ENCODE measurements at places on chromosomes 16 and 17.

DNA sequence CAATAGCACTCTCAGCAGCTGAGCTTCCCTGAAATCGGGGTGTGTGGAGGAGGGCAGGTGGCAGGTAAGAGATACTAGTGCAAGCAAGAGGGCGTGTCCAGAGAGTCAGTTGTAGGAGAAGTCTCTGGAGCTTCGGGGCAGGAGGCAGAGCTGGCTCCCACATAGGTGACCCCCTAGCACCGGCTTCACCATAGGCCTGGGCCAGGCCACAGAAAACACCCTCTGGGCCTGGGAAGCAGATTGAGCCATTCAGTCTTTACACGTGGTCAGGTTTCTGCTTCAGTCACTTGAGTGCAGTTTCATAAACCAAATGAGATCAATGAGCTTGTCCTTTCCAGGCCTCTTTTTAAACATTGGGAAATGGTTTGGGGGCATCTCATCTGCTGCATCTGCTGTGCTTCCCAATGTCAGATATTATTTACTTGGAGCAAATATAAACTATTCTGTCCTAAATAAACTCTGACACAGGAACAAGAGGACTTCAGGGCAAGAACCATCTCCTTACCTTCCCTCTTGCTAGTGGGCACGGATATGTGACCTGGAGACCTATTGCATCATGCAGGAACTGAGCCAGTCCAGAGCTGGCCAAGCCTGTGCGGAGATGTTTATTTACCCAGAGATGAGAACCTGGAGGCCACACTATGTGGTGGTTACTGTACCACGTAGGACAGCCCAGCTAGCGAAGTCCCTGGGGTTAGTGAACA, 16.1 kb downstream of the CCR7 start:
- DNase-seq: no peak

- DNase-seq: no peak
Measured at GRCh38 chr17:61425682-61426481, 26.2 kb downstream of the TBX2 start.

GRCh38 chr16:53936529-53936928, 232.6 kb downstream of the FTO start:
- no peak for DNase-seq

- DNase-seq: no peak
Measured at GRCh38 chr17:15917438-15918027, 27.4 kb upstream of the ADORA2B start.

DNA sequence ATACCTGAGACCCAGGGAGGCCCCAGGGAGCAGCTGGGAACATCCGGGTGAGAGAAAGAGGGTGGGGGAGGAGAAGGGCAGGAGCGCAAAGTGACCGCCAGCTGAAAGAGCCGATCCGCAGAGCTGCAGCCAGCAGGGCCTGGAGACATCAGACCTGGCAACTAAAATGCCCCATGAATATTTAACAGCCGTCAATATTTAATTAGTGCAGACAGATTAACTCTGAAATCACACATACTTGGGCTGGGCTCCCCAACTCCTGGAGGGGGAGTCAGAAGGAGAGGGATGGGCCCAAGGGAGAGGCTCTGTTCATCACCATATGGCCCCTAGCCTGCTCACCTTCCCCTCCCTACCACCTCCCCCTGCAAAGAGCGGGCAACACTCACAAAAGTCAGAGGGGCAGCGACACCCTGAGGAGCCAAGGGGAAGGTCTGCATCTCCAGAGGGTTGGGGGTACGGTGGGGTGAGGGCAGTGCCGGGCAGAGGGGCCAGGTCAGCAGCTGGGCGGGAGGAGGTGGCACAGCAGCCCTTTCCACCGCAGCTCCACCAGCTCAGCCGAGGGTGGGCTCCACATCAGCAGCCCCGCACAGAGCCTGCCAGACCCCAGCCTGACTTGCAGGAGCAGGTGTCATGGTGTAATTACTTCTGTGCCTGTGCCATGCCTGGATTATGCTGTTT, 61.9 kb upstream of the CCL1 start:
- DNase-seq: no peak

- no peak for DNase-seq
Measured at GRCh38 chr16:83813823-83814658, 6.3 kb downstream of the HSBP1 start.

- no peak for DNase-seq
Measured at GRCh38 chr17:8117367-8117979, 841 bp downstream of the ALOXE3 start.

- peak; percentile 19 for DNase-seq
Measured at GRCh38 chr17:10633738-10634379, 23.2 kb downstream of the MYH3 start.

DNA sequence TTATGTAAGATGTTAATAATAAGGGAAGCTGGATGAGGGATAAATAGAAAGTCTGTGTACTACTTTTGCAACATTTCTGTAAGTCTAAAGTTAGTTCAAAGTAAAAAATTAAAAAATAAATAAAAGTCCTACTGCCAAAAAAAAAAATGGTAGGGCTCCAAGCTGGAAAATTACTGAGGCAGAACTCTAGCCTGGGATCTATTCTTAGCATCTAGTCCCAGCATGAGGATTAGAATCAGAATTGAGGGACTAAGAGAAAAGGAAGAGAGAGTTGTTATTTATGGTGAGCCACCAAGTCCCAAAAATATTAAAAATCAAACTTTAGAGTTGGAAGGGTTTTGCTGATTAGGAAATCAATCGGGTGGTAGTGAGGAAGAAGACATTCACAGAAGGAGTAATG, 110.3 kb downstream of the CYB561 start:
- no peak for DNase-seq
